ENCODE measurements at places on chromosomes 3 and 15.

- no peak for DNase-seq
These were observed 556.6 kb downstream of the GABRG3 start for GRCh38 chr15:27527490-27528067.

DNA sequence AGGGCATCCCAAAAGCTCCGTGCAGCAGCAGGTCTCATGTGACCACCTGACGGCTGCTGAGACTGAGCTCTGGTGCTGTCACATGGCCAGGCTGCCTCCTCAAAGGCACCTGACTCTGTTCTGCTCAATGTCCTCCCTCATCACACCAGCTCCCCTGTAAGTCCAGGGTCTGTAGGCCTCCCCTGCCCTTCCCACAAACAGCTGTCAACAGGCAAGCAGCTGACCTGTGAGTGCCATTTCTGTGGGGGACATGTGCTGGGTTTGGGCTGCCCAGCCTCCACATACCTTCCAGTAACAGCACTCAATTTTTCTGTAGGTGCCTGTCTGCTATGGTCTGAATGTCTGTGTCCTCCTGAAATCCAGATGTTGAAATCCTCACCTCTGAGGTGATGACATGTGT lies 11.2 kb downstream of the NUP210 start:
- DNase-seq: no peak

DNA sequence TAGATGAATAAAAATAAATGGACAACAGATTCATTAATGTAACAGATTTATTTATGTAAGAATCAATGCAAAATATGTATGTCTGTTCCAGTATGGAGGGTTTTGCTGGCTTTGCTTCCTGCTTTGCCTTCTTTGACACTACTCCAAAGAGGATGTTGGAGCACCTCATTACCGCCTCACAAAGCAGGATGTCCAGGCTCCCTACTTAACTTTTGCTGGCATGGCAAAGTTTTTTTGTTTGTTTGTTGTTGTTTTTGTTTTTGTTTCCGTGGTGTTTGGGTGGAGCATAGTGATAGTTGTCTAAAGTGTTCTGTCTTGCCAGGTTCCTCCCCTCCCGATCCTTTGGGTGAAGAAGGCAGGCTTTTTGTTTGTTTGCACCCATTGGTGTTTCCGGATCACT lies 38.7 kb downstream of the DIPK2A start:
- no peak for DNase-seq

DNA sequence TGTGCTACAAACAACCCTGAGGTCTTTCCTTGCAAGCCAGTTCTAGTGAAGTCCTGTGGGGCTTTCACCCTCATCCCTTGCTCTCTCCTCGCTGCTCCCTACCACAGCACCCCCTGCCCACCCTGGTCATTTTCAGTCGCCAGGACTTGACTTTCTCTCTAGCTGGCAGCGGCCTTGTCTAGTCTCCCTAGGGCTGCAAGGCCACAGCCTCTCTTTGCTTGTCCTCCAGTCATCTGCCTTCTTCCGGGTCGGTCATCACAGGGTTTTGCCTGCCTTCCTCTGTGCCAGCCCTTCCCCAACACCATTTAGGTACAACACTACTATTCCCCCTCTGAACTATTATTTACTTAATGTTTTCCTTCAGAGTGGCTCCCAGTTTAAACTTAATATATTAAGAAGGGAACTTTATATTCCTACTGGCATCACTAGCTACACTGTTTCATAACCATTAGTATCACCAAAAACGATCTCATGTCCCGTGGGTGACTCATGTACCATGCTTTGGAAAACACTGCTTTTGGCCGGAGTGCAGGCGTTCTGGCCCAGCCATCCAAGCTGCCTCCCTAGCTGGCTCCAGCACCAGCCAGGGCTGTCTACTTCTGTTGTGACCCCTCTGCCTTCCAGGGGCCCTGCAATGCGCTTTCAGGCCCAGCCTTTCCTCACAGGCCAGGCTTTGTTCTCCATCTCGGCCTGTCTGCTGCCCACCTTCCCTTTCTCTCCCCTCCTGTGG lies 21.4 kb downstream of the FAH start:
- no peak for DNase-seq

GRCh38 chr3:138356730-138357405 lies 8.5 kb downstream of the MRAS start:
- no peak for DNase-seq

DNA sequence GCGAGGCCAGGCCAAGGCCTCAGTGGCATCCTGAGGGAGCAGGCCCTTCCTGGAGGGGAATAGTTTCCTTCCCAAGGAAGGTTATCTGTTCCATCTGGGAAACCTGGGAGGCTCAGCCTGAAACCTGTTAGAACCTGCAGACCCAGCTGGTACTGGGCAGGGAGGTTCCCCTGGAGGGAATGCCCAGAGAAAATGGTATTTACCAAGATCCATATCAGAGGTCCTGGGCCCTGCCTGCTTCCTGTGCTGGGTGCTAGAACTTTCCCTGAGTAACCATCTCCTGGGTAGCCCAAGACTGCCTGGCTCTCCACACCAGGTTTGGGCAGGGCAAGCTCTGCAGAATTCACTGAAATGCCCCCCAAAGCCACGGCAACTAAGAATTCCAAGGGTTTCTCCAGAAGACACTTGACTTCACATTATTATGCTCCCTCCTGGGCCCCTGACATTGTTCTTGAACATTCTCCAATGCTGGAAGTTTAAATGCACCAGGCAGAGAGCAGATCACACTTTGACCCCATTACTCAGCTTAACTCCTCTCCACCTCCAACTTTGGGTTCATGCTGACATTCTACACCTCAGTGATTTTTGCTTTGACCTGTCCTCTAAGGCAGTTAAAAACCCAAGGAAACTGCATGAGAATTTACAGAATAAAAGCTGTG lies 2.0 kb downstream of the CA12 start:
- DNase-seq: no peak

DNA sequence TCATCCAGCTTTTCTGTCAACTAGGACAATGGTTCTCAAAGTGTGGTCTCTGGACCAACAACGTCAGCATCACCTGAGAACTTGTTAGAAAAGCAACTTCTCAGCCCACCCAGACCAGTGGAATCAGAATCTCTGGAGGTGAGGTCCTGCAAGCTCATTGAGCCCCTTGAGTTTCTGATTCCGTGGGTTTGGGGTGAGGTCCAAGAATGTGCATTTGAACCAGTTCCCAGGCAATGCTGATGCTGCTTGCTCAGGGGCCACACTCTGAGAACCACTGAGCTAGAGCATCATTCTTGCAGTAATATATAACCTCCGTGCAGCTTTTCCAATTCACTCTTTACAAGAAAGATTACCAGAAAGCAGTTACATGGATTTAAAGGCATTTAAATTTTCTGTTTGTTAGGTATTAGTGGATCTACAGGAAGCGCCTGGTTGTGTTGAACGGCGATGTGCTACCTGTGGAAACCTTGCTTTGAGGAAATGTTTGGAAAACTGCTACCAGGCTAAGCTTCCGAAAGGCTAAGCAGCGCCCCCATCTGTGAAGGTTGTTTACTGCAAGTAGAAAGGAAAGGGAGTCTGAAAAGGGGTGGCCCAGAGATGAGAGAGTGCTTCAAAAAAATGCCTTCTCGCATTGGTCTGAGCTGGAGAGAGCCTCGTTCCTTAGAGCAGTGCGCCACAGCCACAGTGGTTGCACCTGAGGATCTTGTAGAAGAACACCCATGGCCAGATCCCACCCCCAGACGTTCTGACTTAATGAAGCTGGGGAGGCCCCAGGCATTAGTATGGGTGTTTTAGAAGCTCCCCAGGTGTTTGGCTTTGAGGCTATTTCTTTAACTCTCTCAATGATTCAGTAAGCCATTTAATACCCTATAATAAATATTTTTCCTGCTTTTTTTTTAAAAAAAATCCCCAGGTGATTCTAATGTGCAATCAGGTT lies 50.0 kb downstream of the RLBP1 start:
- DNase-seq: no peak

GRCh38 chr3:16960125-16960524 lies 75.4 kb downstream of the PLCL2 start:
- no peak for DNase-seq

- DNase-seq: no peak
These were observed 130.3 kb downstream of the MINAR1 start for GRCh38 chr15:79562403-79562815.

DNA sequence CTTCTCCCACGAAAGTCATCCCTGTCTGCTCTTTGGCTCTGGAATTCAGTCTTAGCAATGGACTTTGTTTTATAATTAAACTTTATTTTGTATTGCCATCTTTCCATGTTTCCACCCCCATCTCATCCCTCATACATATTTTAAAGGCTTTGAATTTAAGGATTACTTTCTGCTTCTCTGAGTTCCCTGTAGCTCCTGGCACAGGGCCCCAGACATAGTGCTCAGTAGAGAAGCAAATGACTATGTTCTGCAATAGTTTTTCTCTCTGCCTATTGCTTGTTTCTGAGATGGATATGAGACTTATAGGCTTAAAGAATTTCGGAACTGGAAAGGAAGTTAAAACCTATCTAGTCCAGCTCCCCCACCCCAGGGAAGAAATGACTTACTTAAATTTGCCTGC lies 197.0 kb downstream of the LPP start:
- no peak for DNase-seq

- DNase-seq: no peak
These were observed 3.8 kb downstream of the MPI start for GRCh38 chr15:74893627-74894026.

GRCh38 chr3:47865192-47865591 lies 62.3 kb downstream of the DHX30 start:
- no peak for DNase-seq

DNA sequence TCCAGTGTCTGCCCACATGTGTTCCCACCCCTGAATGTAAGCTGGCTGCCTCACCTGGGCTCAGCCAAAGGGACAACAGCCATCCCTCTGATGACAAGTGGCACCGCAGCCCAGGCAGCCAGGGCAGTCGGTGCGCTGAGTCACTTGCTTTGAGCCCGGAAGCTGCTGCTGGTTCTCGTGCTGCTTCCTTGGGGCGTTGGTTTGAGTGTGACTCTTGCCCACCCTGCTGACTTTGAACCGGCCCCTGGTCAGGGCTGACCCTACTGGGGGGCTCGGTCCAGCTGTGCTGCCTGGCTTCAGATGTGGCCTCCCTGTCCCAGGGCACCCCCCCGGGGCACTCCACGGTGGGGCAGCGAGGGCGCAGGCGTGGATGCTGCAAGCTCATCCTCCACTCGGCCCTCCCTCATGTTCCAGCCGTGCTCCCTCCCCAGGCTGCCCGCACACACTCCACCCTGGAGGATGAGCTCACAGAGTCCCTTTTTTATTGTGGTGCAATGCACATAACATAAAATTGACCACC lies 62.1 kb downstream of the EFCAB12 start:
- DNase-seq: no peak

GRCh38 chr15:90683371-90683770 lies 33.8 kb upstream of the BLM start:
- DNase-seq: no peak

- no peak for DNase-seq
These were observed 123.0 kb downstream of the TCF12 start for GRCh38 chr15:57041416-57041815.

- no peak for DNase-seq
These were observed 19.5 kb upstream of the SAMD7 start for GRCh38 chr3:169891886-169892285.

DNA sequence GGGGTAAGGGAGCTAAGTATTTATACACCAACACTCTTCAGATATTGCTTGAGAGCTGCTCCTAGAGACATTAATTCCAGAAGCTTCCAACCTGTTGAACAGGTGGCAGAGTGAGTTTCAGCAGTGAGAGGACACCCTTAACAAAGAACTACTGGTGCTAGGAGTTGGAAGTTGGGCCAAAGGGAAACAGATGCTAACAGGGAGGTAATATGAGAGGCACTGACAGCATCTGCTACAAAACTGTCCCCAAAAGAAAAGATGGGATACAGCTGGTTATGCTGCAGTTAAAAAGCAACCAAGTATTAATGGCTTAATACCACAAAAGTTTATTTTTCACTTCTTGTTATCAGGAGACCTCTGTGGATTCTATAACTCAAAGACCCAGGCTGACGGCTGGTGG lies 104.5 kb upstream of the SATB1 start:
- no peak for DNase-seq

DNA sequence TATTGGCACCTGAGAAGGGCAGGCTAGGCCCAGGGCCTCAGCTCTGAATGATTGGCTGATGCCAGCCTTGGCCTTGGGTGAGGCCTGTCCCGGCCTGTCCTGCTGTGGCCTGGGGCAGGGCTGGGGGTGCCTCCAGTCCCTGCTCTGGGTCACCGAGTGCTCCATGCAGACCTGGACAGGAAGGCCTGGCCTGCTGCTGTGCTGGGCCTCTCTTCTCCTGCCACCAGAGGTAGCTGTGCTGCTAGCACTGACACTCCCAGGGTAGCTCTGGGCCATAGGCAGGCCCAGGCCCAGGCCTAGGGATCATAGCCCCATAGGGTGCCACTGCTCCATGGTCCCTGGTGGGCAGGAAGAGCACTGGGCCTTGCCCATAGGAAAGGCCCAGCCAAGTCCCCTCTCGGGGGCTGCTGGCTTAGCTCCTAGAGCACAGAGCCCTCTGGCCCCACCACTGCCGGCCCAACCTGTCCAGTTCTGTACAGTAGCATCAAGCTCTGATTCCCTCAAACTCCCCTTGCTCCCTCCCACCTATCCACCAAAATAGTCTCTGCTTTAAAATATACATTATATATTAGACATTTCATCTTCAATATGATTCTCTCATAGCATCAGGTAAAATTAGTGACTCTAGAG lies 18.2 kb downstream of the ABTB1 start:
- DNase-seq: no peak

DNA sequence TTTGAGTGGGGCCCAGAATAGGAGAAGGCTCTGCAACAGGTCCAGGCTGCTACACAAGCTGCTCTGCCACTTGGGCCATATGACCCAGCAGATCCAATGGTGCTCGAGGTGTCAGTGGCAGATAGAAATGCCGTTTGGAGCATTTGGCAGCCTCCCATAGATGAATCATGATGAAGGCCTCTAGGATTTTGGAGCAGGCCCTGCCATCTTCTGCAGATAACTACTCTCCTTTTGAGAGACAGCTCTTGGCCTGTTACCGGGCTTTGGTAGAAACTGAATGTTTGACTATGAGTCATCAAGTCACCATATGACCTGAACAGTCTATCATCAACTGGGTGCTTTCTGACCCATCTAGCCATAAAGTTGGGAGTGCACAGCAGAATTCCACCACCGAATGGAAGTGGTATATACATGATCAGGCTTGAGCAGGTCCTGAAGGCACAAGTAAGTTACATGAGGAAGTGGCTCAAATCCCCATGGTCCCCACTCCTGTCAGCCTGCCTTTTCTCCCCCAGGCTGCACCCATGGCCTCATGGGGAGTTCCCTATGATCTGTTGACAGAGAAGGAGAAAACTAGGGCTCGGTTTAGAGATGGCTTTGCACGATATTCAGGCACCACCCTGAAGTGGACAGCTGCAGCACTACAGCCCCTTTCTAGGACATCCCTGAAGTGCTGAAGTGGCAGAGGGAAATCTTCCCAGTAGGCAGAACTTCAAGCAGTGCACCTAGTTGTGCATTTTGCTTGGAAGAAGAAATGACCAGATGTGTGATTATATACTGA lies 971.4 kb downstream of the MCTP2 start:
- DNase-seq: no peak
